ENCODE measurements at places on chromosomes 3 and 15.

GRCh38 chr3:45067941-45068340 is 41.8 kb downstream of the CLEC3B start:
- DNase-seq = no peak

GRCh38 chr3:113852506-113852905 is 13.9 kb downstream of the GRAMD1C start:
- no peak for DNase-seq

- no peak for DNase-seq
Measured at GRCh38 chr3:28986922-28987321, 293.9 kb upstream of the RBMS3 start.

DNA sequence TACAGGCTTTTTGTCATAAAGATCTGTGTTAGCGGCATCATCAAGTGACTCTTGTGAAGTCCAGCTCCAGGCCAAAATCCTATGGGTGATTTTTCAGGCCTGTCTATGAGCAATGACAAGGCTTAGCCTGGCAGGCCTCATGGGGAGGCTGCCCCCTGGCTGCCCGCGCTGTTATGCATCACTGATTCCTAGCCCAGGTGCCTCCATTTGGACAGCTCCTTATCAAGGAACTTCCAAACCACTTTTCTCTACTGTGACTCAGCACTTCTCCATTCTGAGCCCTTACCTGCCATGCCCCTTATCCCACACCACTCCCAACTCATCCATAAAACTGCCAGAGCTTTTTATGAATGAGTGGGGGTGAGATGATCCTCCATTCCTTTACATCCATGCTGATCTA is 91.5 kb upstream of the C3orf80 start:
- DNase-seq = no peak

GRCh38 chr15:84818261-84819131 is 1.3 kb downstream of the ALPK3 start:
- no peak for DNase-seq

DNA sequence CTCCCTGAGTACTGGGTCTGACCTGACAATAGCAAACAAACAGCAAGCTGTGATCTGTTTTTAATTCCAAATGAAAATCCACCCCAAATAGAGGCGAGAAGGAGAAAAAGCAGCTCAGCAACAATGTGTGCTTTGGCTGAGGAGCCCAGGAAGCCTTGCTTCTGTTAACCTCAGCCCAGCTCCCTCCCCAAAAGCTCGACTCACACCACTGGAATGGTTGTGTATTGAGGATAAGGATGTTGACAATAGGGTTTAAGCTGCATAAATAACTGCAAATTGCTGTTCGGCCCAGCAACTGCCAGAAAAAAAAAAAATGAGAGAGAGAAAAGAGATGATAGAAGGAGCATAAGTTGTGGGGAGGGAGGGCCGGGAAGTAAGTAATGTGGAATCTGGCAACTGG is 104.0 kb upstream of the TBC1D5 start:
- no peak for DNase-seq

GRCh38 chr3:71903112-71903495 is 118.2 kb upstream of the PROK2 start:
- no peak for DNase-seq

DNA sequence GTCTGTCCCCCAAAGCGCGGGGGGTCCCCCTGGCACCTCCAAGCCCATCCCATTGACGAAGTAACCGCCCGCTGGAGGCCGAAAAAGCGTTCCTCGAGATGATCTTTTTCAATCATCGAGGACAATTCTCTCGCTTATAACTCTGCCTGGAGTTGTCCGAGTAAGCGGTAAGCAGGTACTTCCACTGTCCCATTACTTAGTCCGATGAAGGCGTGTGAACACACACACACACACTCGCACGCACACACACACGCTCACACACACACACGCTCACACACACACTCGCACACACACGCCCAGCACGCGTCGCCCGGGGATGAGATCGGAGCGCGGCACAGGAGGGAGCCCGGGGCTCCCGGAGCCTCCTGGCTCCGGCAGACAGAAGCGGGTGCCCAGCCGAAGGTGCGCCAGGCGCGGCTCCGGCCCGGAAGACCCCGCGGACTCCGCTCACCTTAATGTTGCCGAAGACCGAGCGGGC is 430 bp downstream of the SLCO2A1 start:
- no peak for DNase-seq

GRCh38 chr15:43352693-43353382 is 18.0 kb downstream of the ZSCAN29 start:
- DNase-seq = no peak

GRCh38 chr3:79490165-79491028 is 277.4 kb downstream of the ROBO1 start:
- DNase-seq = no peak

DNA sequence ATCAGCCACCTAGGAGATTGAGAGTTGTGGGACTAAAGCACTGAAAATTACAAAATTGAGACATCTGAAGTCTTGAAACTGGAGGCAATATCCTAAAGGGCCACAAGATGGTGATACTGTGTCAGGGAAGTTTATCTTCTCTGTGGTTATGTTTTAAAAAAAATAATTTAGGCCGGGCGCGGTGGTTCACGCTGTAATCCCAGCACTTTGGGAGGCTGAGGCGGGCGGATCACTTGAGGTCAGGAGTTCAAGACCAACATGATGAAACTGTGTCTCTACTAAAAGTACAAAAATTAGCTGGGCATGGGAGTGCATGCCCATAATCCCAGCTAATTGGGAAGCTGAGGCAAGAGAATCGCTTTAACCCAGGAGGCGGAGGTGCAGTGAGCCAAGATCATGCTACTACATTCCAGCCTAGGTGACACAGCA is 17.9 kb upstream of the NIT2 start:
- DNase-seq = no peak

DNA sequence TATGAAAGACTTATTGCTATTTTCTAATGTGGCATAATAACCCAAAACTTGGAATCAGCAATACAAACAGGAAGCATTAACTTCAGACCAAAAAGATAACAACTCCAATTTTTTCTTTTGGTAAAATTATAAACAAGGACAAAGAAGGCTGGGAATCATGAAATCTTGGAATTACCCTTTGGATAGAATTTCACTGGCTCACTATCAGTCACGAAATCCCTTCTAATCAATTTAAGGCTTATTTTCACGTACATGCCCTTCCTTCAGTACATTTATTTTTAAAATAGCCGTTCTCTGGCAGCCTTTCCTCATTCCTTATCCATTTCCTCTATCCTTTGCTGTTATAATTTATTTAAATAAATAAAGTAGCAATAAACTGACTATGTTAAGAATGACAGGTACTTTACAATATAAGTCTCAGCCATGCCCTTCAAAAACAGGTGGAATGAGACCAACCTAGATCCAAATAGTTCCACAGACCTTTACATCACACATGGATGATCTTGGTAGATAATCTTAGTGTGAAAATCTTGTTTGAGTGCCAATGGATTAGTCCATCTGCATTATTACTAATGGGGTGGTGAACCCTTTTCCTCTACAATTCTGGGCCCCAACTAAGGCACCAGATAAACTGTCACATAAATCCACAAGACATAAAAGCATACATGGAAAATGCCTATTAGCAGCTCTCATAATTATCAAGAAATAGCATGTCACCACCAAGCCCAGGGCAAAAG is 38.9 kb downstream of the ABI3BP start:
- no peak for DNase-seq

- no peak for DNase-seq
Measured at GRCh38 chr3:145134738-145135137, 1026.2 kb downstream of the PLOD2 start.

GRCh38 chr3:120299403-120299802 is 14.4 kb upstream of the GPR156 start:
- no peak for DNase-seq

GRCh38 chr3:20182206-20182605 is 3.8 kb downstream of the SGO1 start:
- no peak for DNase-seq

DNA sequence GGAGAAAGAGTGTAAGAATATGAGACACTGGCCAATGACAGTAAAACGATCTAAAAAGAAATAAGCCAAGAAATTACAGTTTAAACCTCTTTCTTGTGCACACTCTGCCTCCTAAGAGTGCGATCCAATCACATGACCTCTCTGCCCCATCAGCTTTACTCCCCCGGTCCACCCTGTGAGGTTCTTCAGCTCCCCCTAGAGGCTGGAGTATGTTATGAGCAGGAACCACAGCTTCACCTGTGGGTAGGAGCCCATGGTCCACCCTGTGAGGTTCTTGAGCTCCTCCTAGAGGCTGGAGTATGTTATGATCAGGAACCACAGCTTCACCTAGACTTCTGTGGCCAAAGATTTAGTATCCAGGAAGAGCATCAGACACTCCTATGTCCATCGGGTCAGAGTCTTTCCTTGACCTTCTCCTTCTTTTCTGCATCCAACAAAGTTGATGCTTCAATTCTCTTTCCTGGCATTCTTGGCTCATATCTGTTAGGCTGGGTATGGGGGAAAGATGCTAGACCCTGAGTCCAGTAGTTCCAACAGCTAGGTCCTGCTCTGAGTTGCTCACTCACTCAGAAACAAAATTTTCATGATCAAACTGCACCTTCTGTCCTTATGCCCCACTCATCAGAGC is 164.0 kb downstream of the MINAR1 start:
- DNase-seq = no peak

DNA sequence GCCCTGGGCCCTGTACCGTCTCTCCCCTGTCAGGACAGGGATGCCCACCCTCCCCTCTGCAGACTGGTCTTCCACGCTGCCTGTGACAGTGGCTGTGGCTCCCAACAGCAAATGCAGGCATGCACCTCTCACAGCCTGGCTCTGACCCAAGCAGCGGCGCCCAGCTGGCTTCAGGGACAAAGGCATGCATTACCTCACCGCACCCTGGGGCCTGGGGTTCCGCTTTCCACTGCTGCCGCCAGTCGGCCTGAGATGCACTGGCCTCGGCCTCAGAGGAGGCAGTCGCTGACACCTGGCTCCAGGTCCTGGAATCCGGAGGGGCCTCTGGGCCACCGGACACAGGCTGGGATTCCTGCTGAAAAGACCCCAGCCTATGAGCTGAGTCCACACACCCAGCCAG is 70.3 kb downstream of the SCN5A start:
- DNase-seq = no peak

- no peak for DNase-seq
Measured at GRCh38 chr3:171649911-171650592, 160.2 kb downstream of the PLD1 start.

DNA sequence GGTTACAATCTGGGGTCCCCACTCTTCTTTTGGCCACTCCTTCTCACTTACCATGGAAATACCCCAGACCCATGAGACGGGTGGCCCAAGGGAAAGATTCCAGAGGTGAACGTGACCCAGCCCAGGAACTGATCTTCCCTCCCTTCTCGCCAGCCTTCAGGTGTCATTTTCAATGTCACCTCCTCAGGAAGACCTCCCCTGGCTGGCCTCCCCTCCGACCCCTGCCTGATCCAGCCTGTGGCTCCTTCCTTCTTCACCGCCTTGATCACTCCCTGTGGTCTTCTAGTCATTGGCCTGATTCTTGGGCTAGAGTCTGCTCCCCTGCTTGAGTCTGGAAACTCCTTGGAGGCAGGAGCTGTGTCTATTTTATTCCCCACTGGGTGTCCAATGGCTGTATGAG is 146.1 kb downstream of the SMAD6 start:
- DNase-seq = no peak

DNA sequence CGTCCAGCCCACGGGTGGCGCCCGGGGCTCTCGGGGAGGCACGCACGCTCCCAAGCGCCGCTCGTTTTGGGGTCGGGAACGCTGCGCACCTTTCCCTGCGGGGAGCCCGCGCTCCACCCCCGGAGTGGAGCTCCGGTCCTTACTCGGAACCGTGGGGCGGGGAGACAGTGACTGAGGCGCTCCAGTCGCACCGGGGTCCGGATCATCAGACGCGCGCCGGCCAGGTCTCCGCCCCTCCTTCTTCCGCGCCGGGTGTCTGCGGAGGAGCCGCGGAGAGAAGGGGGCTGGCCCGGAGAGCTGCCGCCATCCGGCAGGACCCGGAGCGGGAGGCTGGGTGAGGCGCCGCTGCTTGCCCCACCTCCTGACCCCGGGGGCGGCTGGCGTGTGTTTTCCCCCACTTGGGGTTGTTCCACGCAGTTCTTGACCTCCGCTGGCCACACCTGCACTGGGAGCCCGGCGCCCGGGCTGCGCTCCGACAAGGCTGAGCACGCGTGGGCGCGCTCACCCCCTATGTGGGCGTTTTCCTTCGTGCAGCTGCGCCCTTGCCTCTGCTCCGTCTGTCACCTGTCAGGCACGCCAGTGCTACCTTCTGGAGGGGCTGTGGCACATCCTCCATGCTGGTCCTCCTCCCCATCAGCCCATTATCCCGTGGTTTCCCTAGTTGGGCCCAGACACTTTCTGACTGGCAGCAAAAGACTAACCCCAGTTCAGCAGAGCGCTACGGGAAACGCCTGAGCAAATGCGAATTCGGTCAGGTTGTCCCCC is at the start of gene MCF2L2:
Gene MCF2L2 (minus strand): TSS at position 173 of the 765 bp plus-strand sequence. CDS start 642 bp downstream, outside the sequence.
- peak; percentile 52 for DNase-seq

GRCh38 chr15:74307827-74308811 is 59.3 kb downstream of the CYP11A1 start:
- DNase-seq = no peak

- DNase-seq = no peak
Measured at GRCh38 chr3:122533931-122534334, 19.2 kb upstream of the KPNA1 start.

GRCh38 chr3:187398955-187399354 is 30.8 kb downstream of the RTP4 start:
- no peak for DNase-seq

- no peak for DNase-seq
Measured at GRCh38 chr3:7144697-7145308, 283.9 kb downstream of the GRM7 start.

- DNase-seq = no peak
Measured at GRCh38 chr3:129527262-129527661, 1.2 kb upstream of the RHO start.

All from stimulated activated CD8-positive, alpha-beta memory T cell treated with anti-CD3 and anti-CD28 coated beads, Interleukin-7, amount 100 ng/mL, for 1 hour (primary cell).